ENCODE measurements at places on chromosomes 5 and 9.

GRCh38 chr9:1469996-1470395, 419.8 kb downstream of the DMRT2 start:
- DNase-seq, result no peak

DNA sequence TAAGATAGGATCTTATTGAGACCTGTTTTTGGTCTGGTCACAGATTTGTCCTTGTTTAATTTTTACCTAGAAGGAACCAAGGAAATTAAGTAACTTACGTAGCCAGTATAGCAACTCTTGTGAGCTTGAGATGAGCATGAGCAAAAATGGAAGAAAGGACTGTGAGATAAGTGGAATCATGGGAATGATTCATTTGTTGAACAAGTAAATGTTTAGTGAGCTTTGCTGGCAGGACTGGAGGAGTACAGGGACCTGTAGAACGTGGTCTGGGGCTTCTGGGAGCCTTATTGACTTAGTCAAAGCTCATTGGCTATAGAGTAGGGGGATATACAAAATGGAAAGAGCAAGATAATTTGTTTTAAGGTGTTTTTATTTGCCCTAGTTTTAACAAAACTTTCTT, 3.0 kb downstream of the RAD23B start:
- peak; percentile 35 for DNase-seq

DNA sequence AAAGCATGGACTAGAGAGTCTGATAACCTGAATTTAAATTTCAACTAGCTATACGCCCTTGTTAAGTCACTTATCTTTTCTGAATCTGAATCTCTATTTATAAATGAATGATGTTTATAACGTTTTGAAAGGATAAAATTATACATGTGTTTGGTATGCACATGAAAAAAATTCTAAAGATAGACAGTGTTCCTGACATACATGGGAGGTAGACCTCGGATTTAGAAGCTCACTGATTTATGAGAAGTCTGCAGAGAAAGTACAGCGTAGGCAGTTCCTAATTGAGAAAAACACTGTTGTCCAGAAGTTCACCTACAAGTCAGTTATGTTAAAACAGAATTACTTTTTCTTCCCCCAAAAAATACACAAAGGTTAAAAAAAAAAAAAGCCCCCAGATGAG, 26.6 kb downstream of the MPDZ start:
- no peak for DNase-seq

DNA sequence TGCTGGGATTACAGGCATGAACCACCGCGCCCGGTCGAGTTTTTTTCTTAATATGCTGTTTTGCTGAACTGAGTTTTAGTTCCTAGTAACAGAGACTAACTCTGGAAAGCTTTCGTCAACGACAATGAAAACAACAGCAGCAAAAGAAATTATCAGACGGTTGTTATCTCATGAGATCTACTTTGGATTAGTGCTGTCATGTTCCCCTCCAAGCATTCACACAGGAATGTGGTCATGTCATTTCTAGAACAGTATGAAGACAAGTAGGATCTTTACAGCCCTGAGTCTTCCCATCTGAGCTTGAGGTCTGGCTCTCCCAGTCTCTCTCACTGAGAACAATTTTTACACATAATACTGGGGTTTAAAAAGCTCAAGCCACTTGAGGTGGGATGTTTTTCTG, 4.0 kb upstream of the ANKRD33B start:
- DNase-seq, result no peak

- no peak for DNase-seq
Observed at GRCh38 chr9:96663506-96664120, 8.5 kb upstream of the PRXL2C start.

DNA sequence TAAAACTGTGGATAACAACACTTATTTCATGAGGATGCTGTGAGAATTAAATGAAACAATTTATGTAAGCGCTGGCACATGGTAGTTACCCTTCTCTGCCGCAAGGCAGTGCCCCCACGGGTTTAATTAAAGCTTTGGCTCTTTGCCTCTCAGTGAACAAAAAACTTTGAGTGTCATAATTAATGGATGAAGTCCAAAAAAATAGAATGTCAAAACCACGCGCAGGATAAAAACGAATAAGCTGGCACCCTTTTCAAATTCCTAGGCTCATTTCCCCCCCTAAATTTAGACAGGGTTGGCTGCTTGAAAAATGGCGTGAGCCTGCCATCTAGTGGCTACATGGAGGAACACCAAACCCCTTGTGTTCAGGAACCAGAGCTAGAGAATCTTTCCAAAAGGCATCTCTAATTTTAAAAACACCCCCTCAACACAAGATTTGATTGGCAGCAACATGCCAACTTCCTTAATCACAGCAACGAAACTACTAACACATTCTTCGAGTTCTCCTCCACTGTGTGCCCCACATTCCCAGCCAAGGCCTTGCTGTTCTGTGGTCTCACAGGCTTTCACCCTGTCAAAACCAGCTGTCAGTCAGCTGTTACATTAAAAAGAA, 29.0 kb upstream of the CCNG1 start:
- DNase-seq, result peak; percentile 81

DNA sequence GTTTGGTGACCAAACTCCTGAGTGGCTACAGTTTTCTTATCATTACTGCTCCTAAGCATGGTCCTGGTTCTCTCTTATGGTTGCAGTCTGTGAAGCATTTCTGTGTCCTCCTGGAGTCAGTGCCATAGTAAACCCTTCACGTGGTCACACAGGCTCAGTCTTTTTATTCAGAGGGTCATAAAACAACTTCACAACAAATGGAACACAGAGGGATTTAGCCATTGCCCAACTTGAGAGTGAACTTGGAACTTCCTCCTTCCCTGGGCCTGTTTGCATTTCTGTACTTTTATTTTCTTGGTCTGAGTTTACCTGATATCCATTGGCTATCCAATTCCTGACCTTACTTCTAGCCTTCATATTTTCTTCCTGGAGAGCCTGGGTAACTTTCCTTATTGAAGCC, 144.9 kb downstream of the CCDC192 start:
- DNase-seq, result no peak

DNA sequence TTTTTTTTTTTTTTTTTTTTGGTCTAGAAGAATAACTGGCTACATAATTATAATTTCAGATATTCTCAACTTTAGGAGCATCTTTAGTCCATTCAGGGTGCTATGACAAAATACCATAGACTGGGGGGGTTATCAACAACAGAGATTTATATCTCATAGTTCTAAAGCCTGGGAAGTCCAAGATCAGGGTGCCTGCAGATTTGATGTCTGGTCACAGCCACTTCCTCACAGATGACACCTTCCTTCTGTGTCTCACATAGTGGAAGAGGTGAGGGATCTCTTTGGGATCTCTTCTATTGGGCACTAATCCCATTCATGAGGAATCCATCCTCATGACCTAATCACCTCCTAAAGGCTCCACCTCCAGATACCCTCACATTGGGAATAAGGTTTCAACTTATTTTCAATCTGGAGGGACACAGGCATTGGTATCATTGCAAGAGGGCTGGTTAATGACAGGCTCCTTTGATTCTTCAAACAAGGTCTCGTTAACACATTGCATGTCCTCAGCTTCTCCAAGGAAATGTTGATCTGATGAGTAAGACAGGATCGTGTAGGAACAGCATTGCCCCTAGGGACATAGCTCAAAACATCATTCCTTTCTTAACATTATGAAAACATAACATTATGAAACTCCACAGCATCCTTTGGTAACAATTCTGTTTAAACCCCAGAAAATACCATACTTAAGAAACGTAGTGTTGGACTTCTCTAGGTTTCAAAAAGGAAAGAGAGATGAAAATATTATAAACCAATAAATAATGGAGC, 372.4 kb downstream of the SEMA5A start:
- peak; percentile 91 for DNase-seq

GRCh38 chr9:92188969-92189781, 74.0 kb upstream of the SPTLC1 start:
- no peak for DNase-seq

GRCh38 chr5:145979270-145980223, 43.2 kb downstream of the SH3RF2 start:
- no peak for DNase-seq

GRCh38 chr5:151924564-151925301, at the start of gene GLRA1:
TSS of gene GLRA1 (minus strand) at chr5:151924851. CDS start at chr5:151924549, 302 bp downstream.
- DNase-seq, result peak; percentile 70

GRCh38 chr5:124262470-124262869, 484.0 kb downstream of the ZNF608 start:
- no peak for DNase-seq
